CD14-positive monocyte (primary cell): ENCODE measurements at places on chromosomes 1 and 21.

DNA sequence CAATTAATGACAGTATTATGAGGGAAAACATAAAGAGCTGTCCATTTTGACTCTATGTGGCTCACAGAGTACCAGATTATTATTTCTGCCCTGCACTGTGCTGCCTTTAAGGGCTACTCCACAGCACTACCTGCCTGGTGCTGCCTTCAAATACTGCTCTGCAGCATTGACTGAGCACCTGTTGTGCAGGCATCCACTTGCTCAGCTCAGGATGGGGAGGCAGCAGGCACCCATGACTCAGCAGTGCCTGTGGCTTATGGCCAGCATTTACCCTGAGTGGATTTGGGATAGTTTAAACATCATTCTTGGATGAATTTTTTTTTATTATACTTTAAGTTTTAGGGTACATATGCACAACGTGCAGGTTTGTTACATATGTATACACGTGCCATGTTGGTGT lies 953 bp upstream of the KPRP start:
- DNase-seq, result no peak

- DNase-seq, result no peak
These were observed 425.5 kb downstream of the KCTD3 start for GRCh38 chr1:215992620-215993019.

DNA sequence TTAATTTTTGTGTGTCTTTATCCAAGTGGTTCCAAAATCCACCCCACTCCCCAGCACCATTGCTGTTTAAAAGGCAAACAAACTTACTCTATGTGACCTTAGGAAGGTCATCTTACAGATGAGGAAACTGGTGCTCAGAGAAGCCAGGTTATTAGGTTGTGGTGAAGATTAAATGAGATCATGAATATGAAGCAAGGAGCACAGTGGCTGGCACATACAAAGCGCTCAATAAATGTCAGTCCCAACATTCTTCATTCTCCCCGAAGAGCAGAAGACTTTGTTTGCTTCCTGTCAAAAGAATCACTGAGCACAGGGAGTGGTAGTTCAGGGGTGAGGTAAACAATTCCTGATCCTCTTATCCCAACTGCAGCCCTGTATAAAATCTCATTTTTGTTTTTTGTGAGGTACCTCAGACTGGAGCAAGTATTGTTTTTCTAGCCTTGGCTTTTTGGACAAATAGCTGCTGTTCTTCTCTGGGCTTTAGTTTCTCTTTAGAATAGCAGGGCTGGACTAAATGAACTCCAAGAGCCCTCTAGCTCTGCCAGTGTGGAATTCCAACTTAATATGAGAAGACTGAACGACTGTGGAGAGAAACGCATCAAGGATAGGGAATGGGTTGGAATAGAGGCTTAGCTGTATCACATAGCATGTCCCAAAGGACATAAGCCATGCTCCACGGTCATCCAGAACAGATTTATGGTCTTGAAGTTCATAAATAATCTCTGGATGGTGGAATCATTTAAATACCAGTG lies 455.3 kb upstream of the USP24 start:
- no peak for DNase-seq

DNA sequence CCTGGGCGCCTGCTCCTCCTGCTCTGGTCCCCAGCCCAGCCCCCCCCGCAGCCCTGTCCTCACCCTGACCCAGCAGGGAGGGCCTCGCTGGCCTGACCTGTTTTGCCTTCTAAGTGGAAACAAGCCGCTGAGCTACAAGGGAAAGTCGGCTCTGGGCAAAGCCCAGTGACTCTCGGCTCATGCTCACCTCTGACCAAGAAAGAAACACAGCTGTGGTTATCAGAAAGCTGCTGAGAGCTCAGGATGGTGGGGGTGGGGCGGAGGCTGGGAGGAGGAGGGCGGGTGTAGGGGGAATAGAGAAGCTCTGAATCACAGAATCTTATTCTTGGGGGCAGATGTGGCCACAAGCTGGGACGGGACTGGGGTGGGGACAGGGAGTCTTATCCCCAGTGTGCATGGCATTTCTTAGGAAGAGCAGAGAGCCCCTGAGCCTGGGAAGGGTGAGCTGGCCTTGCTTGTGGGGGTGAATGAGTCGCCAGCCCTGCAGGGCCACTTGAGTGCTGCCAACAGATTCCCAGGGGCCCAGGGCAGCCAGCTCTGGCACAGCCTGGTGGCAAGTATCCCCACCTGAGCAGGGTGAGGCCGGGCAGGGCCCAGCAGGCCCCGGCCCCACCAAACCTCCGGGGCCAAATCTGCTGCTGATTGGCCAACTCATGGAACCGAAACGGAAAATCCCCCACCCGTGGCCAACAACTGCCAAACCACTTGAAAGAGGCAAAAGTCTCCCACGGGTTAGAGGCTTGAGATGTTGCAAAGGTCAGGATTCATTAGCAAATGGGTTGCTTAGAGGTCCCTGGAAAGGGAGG lies 120.6 kb downstream of the SPSB1 start:
- DNase-seq, result no peak

GRCh38 chr1:25523542-25523941 lies 19.9 kb upstream of the LDLRAP1 start:
- DNase-seq, result no peak

- DNase-seq, result no peak
These were observed 15.2 kb downstream of the AKNAD1 start for GRCh38 chr1:108841703-108842102.

DNA sequence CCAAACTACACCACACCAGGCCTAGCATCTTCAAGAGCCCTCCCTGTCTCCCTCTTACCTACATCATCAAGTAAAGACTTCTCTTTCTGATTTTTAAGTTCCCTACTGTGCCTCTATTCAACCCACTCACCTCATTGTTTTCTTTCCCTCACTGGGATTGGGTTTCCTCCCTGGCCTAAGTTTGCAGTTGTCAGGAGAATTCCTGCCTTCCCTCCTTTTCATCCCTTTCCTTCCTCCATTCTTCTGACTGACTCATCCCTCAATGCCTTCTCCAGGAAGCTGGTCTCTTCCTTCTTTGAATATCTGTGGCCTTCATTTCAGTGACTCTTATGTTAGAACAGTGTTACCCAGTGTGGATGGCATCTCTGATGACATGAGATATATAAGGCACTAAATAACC lies 139.9 kb upstream of the KIAA0040 start:
- DNase-seq, result no peak

- no peak for DNase-seq
These were observed 10.1 kb downstream of the ZZZ3 start for GRCh38 chr1:77672374-77672773.

- DNase-seq, result no peak
These were observed 106.8 kb downstream of the LMO4 start for GRCh38 chr1:87435484-87435883.

GRCh38 chr1:223413216-223413615 lies 20.0 kb downstream of the CCDC185 start:
- no peak for DNase-seq

GRCh38 chr1:153803470-153804056 lies 28.4 kb downstream of the SLC27A3 start:
- DNase-seq, result no peak

- peak; percentile 55 for DNase-seq
These were observed 65.9 kb downstream of the PIK3CD start for GRCh38 chr1:9717193-9718005.

GRCh38 chr21:41508415-41509144 lies 622 bp upstream of the TMPRSS2 start:
- no peak for DNase-seq

DNA sequence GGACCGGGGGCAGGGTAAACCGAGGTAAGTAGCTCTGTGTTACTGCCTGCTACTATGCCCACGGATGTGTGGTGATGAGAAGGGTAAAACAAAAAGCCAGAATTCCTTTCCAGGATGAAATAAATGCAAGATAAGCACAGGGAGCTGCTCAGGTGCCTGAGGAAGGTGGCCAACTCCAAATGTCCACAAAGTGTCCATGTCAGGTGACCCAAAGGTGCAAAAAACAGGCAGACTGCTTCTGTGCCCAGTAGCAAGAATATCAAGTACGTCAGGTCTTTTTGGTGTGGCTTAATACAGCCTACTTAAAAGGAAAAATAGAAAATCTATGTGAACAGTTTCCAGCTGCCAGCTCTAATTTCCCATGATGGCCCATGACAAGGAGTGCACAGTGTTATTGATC lies 279.3 kb downstream of the SETD4 start:
- no peak for DNase-seq

- DNase-seq, result no peak
These were observed 17.4 kb downstream of the PDXK start for GRCh38 chr21:43736224-43736883.

DNA sequence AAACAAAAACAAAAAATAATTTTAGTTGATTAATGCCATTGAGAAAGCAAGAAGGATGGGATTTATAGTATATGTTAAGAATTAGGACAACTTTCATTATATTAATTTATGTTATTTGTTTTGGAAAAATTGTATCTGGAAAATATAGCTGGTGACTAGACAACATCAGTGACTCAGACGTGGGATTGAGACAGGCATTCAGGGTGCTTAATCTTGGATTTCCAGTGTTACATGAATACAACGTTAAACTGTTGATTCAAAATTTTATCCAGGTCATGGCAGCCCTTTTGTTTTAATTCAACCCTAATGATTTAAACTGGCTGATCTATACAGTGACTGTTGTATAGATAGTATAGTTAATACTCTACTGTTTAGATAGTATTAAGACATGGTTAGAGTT lies 827.1 kb upstream of the B3GALT2 start:
- no peak for DNase-seq

DNA sequence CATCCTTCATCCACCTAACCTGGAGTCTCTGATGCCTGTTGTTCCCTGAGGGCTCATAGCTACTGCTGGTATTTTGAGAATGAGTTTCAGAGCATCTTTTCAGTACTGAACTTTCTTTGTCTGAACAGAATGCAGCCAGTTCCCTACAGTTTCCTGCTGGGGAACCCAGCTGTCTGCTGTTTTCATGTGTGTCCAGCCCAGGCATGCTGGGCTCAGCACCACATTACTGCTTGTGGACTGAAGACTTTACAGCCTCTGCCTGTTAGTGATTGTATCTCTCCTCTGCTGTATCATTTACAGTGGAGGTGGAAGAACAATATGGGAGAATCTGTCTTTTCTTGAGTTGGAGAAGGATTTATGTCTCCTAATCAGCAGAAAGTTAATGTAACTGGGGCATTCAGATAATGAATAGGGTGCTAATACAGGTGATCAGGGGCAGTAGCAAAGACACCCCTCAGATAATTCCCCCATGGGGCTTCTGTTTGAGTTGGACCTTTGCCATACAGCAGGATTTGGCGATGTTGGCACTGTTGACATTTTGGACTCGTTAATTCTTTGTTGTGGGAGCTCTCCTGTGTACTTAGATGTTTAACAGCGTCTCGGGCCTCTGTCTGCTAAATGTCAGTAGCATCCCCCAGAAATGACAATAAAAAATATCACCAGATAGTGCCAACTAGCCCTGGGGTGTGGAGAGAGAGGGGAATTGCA lies 207.7 kb downstream of the HHAT start:
- DNase-seq, result no peak

DNA sequence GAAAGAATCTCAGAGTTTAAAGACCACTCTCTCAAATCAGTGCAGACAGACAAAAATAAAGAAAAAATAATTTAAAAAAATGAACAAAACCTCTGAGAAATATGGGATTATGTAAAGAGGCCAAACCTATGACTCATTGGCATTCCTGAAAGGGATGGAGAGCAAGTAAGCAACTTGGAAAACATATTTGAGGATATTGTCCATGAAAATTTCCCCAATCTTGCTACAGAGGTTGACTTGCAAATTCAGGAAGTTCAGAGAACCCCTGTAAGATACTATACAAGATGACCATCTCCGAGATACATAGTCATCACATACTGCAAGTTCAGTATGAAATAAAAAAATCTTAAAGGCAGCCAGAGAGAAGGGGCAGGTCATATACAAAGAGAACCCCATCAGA lies 43.7 kb upstream of the IVNS1ABP start:
- DNase-seq, result no peak

DNA sequence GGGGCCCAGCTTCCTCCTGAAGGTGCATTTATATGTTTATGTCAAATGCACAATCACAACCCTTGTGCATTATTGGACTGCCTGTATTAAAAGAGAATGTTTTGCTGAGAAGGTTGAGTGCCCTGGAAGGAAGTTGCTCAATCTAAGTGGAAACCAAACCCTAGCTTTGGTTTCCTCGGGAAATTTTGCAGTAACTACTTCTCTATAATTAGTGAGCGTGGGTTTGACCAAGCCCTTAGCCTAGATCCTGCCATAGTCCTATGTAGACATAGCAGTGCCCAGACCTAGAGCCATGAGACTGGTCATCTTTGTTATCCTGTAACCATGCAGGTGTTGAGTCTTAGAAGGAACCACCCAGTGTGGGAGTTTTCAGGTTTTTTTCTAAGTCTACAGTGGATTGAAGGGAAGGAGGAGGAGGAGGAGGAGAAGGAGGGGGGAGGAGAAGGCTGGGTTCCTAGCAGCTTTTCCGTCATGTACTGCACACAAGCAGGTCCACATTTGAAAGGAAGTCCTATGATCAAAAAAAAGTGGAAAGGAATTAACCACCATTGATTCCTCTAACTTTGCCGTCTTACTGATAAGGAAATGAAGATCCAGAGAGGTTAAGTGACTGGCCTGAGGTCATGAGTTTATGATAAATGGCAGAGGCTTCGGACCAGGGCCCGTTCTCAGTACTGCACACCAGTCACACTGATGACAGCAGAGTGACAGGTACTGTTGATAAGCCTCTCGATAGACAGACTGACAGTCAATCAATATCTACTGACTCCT lies 72.2 kb upstream of the LYST start:
- DNase-seq, result peak; percentile 80

DNA sequence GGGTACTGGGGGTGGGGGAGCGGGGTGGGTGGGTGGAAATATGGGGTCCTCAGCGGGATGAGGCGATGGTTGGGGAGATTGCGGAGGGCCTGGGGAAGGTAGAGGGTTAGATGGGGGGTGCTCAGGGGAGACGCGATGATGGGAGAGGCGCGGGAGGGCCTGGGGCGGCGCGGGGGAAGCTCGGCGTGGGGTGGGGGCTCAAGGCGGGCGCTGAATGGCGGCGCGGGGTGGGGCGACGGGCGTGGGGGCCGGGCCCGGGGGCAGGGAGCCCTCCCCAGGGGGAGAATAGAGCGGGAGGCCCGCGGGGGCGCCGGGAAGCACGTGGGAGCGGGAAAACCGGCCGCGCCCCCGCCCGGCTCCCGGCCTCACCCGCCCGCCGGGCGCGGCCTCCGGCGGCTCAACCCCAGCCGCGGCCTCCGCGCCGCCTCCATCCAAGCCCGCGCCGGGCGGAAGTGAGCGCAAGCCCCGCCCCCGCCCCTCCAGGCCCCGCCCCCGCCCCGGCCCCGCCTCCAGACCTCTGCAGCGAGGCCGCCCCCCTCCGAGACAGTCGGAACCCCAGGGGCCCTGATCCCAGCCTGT lies at the start of gene FAAP20:
Gene FAAP20, minus strand, starts transcription at position 454 of the 579 bp plus-strand sequence. Its CDS starts 23 bp downstream, at position 431.
- peak; percentile 44 for DNase-seq

DNA sequence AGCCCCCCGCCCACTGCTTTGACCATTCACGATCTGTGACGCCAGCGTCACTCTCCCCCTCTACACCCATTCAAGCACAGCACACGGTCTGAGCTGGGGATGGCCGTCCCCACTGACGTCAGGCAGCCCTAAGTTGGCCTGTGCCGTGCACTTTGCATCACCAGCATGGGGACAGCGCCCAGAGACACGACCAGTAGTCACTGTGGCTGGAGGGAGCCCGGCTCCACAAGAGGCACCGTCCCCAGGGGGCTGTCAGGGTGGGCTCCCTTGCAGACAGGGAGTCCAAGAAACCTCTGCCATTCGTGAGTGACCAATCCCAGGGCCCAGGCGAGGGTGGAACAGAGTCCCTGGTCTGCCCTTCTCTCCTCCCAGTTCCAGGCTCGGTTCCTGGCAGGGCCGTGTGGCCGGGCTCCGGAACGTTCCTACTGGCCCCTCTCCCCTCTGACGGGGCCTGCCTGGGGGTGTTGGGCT lies 2.3 kb downstream of the KRTAP10-8 start:
- no peak for DNase-seq

- no peak for DNase-seq
These were observed 491.1 kb downstream of the KIF26B start for GRCh38 chr1:245645894-245646293.

- no peak for DNase-seq
These were observed 34.1 kb downstream of the CDCP2 start for GRCh38 chr1:54118704-54119103.
